GOT3 (cell line): ENCODE measurements at places on chromosomes 6 and 20.

DNA sequence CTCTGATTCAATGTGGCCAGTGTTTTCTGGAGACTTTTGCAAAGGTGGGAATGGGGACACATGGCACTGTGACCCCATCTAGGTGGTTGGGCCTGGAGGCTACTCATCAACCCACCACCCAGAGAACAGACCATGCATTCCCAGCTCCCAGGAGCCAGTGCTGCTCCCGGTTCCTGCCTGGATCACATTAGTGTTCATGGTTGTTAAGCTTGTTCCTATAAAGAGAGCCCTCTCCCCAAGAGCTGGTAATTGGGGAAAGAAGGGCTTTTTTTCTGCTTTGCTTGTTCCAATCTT, 102.0 kb downstream of the PHACTR3 start:
- no peak for DNase-seq

DNA sequence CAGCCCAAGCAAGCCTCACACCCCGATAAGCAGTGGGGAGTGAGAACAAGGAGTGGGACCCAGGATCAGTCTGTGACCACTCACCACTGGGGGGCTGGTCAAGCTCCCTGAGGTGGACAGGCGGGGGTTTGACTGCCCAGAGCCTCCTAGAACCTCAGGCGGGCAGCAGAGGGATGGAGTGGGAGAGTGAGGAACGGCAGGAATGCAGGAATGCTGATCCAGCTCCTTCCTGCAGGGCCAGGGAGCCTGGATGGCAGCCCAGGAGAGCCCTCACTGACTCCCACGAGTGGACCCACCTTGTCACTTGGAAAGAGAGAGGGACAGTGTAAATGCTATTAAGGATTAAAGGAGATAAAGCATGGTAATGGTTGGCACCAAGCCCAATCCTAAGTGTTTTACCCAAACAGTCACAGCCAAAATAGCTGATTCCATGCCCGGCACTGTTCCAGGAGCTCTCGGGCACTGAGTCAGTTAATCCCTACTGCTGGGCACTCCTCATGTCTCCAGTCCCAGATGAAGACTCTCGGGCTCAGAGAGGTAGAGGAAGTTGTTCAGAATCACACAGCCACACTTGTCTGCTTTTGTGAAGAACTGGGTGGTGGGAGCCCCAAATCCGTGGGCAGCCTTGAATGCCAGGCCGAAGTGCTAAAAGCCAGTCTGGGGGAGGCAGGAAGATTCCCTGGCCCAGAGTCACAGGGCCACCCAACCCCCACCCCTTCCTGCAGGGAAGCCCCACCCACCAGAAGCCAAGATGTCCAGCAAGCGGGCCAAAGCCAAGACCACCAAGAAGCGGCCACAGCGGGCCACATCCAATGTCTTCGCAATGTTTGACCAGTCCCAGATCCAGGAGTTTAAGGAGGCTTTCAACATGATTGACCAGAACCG, 3.1 kb downstream of the MYL9 start:
- no peak for DNase-seq

GRCh38 chr6:17591287-17591686, 8.8 kb upstream of the FAM8A1 start:
- no peak for DNase-seq

DNA sequence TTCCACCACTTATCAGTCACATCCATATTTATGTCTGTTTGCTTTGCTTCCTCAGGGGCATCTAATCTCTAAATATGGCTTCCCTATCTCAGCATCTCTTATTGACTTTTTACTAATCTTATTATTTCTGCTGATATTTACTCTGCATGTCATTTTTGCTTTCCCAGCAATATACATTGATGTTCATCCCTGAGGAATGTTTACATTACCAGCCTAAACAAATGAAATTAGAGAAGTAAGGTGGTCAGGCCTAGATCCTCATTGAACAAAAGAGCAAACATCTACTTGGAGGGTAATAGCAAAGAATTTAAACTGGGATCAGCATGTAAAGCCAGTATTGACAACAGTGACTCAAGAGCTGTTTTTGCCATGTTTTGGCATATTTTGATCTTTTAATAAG, 546.4 kb downstream of the MMUT start:
- DNase-seq: no peak

DNA sequence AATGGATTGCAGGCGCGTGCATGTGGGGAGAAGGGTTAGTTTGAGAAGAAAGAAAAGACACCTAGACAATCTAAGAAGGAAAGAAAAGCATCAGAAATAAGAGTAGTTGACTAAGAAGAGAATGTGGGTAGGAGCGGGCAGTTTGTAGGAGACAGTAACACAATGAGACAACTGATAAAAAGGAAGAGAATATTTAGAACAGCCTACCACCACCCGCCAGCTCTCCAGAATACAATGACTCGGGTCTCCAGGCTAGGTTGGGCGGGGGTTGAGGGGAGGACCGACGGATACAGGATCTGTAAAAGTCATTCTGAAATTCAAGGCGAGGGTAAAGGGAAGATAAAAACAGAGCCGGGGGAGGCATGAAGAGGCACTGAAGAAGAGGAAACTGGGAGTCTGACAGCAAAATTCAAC, 712 bp downstream of the ABHD16A start:
- no peak for DNase-seq

- DNase-seq: no peak
These were observed 85.9 kb downstream of the TRMT6 start for GRCh38 chr20:5864428-5864827.

DNA sequence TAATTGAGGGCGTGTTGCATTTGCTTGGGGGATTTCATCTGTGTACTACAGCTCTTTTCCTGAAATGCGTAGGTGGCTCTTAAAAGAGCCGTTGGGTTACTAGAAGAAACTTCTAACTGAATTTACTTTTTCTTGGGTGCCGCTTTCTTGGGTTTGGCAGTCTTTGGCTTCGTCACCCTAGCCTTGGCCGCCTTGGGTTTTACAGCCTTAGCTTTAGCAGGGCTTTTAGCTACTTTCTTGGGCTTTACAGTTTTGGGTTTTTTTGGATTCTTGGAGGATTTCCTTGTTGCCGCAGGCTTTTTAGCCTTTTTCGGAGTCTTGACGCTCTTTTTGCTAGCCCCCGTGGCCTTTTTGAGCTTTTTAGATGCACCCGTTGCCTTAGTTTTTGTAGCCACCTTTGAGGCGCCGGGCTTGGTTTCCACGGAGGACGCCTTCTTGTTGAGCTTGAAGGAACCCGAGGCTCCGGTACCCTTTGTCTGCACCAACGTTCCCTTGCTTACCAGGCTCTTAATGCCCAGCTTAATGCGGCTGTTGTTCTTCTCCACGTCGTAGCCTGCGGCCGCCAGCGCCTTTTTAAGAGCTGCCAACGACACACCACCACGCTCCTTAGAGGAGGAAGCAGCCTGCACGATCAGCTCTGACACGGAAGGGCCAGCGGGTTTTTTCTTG, 54.5 kb downstream of the TRIM38 start:
- no peak for DNase-seq

DNA sequence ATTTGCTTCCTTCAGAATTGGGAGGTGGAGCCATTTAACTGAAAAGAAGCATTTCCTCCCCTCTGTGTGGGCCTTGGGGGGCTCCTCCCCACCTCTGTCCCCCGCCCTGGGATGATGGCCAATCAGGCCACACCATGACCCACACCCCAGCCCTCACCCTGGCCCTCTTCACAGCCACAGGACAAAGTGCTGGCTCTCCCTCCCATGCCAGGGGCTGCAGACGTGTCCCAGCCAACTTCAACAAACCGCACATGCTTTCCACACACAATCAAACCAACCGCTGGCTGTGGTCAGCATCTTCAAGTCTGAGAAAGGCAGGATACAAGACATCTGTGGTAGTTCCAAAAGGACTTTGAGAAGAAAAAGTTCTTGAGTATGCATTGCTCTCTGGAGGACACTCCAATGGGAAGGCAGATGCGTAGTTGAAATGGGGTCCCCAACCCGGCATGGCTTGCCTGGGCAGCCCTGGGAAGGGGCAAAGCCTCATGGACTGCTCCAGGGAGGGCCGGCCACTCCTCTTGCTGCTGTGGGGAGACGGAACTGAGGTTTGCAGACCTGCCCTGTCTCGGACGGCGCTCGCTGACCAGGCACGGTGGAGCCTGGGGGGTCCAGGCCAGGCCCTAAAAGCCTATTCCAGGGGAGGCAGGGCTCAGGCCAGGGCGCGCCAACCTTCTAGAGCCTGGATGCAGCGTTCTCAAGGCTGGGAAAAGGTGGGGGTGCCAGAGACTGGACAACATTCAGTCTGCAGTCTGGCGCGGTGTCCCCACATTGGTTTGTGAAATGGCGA, 12.2 kb downstream of the TTLL2 start:
- DNase-seq: no peak

DNA sequence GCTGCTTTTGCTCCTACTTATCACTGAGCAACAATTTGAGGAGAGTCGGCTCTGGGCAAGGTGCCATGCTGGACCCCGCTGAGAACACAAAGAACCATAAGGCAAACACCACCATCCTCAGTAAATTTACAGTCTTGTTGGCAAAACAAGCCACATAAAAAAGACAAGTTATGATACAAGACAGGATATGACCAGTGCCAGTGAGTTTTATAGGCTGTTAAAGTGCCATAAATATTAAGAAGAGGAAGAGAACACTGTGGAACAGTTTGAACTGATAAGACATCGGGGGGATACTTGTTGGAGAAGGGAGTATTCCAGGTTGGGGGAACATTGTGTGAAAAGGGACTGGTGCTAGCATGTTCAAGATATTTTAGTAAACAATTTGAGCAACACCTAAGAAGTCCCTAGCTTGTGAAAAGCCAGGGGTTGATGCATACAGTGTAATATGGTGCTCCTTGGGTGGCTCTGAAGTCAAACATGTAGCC, 25.3 kb upstream of the RIPOR2 start:
- no peak for DNase-seq
